ENCODE measurements at places on chromosomes 6 and 20.

- DNase-seq: no peak
Observed at GRCh38 chr6:170505306-170505705, 47.8 kb downstream of the PSMB1 start.

DNA sequence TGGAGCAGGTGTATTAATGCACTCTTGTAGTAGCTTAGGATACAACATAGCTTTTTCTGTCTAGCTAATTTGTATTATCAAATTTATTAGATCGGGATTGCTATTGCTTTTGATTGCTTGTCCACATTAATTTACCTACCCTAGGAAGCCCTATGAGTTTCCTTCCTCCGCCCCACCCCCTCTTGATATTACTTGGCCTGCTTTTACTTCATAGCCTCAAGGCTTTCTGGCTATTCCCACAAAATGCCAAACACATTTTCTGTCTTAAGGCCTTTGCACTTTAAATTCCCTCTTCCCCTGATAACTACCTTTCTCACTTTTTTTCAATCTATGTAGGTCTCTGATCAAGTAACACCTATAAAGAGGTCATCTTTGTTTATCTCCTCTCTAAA lies 99.1 kb upstream of the PRSS16 start:
- no peak for DNase-seq

- DNase-seq: no peak
Observed at GRCh38 chr6:154791556-154792317, 58.5 kb downstream of the SCAF8 start.

DNA sequence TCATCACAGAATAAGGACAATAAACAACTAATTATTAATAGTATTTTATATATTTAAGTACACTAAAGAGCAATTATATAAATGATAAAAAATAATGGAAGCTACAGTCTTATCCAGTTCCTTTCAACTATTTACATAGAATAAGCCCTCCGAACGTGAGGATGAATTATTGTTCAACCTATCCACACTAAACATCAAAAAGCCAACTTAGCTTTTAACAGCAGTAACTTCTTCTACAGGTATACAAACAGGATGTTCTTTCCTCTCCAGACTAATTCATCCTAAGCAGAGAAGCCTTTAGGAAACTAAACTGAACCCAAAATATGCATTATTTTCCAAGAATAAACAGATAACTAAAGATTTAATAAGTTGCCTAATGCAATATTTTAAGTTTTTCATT lies 2.3 kb downstream of the FKBP5 start:
- DNase-seq: no peak

DNA sequence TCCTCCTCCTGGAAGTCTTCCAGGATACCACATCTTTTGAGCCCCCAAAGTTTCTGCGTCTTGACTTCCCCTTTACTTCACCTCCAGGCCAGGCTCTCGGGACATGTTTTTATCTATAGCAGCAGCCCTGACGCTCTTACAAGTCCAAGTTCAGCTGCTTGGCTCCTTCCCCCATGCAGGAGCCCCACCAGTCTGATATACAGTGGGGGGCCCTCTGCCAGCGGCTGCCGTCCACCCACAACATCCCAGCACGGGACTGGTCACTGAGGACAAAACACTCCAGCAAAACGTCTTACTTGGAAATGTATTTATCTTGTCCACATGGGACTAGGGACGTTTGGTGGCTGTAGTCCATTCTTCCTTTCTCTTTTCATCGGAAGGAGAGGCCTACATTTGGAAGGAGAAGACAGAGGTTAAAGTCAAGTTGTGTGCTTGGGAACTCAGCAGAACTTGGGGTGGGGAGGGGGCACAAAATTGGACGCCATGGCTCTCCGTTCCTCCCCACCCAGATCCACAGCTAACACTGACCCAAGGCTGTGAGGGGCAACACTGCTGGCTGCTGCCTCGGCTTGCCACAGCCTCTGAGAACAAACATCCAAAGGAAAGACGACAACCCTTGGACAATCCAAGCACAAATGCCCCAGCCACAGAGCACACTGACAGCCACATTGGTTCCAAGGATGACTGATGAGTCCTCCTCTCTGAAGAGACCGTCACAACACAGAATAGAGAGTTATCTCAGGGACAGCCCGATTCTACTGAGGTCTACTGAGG lies 79.2 kb downstream of the PRND start:
- no peak for DNase-seq

DNA sequence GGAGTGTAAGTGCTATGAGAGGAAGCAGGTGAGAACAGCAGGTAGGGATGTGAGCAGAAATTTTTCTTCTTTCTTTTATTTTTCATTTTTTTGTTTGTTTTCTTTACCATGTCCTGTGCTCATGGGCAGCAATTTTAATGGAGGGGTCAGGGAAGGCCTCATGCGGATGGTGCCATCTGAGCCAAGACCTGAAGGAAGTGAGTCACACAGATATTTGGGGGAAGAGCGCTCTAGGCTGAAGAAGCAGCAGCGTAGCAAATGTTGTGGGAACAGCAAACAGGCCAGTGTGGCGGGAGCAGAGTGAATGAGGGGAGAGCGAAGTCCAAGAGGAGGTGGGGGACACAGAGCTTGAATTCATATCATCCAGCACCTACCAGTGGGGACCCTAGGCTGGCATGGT lies 12.7 kb downstream of the SPDEF start:
- no peak for DNase-seq

GRCh38 chr20:25730862-25731261 lies 34.2 kb upstream of the ZNF337 start:
- DNase-seq: no peak

- no peak for DNase-seq
Observed at GRCh38 chr20:51042064-51042463, 19.2 kb upstream of the KCNG1 start.

DNA sequence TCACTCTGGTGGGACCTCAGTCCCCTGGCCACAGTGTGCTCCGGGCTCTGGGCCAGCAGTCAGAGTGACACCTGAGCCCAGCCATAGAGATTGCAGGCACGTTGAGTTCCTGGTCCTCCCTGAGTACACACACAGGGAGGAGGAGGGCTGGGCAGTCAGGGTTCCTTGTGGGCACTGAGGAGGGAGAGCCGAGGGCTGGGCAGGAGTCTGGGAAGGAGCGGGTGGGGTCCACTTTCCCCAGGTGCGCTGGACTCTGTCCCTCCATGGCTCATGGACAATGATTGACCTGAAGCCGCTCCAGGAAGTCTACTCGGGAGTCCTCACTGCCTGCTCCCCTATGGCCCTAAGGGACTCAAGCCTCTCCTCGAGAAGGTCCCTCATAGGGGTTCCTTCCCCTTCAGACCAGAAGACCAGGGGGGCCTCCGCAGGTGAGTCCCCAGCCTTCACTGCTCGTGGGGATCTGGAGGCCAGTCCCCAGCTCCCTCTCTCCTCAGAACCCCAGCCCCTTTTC lies 1.1 kb downstream of the SLC44A4 start:
- DNase-seq: no peak

- DNase-seq: peak; percentile 69
Observed at GRCh38 chr6:99151634-99152346, 197.7 kb downstream of the FAXC start.

DNA sequence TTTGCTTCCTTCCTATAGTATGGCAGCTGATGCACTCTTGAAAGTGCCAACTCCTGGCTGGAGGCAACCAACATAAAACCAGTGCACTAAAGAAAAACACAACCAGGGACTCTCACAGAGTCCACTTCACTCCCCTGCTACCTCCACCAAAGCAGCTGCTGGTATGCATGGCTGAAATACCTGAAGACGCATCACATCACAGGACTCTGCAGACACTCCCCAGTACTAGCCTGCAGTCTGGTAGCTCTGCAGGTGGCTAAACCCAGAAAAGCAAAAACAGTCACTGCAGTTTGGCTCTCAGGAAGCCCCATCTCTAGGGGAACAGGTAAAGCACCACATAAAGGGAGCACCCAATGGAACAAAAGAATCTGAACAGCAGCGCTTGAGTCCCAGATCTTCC lies 473.0 kb upstream of the SPTLC3 start:
- no peak for DNase-seq

DNA sequence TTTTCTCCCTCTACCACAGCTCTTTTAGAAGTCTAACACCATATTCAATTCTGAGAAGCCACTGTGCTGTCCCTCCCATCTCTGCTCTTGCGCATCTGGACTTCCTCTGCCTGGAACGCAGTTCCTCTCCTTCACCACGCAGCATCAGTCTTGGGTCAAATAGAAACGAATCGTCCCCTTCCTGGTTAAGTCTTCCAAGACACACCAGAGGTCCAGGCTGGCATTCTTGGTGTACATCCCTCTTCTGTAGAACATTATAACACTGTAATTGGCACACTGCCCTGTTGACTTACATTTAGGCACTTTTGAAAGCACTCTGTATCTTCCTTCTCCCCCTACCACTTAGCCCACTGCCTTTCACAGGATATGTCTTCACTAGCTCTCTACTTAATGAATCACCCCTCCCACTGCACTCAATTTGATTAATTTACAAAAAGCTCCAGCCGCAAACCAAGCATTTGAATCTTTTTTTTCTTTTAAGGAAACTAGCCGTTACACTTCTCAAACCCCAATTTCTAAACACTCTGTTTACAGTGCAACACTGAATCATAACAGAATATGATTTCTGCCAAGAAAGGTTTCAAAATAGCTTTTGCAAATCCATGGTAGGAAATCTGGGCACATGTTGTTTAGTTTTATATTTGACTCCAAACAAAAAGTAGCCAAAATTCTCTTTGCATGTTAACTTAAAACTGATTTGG lies 140.8 kb upstream of the CARMIL1 start:
- peak; percentile 94 for DNase-seq

DNA sequence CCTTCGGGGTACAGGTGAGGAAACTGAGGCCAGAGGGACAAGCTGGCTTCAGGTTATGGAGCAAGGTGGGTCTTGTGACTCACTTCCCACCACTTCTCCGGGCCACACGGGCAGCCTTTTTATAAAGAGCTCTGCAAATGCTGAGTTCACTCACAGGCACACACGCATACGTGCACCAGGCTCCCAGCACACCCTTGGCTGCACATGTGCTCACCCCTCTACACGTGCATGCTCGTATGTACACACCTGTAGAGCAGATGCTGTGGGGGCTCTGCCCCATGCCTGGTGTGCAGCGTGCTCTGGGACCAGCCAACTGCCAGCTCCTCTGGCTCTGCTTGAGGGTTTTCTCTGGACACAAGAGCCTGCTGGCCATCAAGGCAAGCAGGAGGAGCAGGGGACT lies 29.1 kb downstream of the VSTM2L start:
- no peak for DNase-seq

DNA sequence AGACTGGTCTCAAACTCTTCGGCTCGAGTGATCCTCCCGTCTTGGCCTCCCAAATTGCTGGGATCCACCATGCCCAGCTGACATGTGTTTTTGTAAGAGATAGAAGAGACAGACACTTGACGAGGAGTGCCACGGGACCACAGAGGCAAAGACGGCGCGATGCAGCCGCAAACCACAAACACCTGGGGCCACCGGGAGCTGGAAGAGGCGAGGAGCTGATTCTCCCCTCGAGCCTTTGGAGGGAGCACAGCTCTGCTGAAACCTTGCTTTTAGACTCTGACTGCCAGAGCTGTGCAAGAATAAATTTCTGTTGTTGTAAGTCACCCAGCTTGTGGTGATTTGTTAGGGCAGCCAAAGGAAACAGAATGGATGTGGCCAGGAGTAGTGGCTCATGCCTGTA lies 46.9 kb downstream of the TFAP2C start:
- DNase-seq: no peak

- peak; percentile 82 for DNase-seq
Observed at GRCh38 chr6:46221222-46221793, 50.5 kb upstream of the ENPP5 start.

DNA sequence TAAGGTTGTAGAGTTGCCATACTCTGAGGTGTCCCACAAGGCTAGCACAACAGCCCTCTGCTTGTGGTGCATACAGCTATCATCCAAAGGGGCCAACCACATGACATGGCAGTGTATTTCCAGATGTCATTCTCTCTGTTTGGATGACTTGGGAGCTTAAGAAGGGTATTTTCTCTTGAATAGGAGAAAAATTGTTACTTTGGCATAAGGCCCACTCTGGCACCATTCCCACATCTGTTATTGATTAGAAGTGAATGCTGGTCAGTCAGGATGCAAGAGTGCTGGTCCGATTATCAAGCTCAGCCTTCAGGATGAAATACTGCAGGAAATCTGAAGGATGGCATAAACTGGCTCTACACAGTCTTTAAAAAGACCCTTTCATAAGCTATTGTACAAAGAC lies 83.6 kb upstream of the C20orf144 start:
- DNase-seq: no peak

GRCh38 chr6:69880601-69881000 lies 14.2 kb downstream of the COL19A1 start:
- DNase-seq: no peak

DNA sequence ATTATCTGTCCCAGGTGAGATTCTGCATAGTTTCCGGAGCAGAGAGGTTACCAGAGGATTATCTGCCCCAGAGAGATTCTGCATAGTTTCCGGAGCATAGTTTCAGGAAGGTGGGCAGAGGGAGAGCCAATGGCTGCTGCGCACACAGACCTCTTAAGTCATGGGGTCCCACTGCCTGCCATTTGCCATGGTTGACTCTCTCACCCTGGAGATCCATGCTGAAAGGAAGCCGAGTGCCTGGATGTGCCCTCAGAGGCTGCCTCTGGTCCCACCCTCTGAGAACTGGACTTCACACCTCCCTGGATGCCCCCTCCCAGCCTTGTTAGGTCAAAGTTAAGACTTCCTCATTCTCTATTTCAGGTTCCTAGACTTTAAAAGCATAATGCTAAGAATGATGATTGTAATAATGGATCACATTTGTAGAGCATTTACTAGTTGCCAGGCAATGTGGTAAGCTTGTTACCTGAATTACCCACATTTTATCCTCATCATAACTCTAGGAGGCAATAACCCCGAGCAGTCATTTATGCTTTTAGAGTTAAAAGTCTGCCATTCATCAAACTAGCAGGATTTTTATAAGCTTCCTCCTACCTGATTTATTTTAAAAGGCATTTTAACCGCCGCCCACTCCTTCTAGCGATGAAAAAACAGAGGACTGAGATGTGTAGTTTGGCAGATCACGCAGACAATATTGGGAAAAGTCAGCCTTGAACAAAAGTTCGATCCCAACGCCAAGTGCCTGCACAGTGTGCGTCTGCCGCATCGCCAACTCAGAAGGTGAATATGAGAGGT lies 11.9 kb downstream of the SERPINB9 start:
- no peak for DNase-seq

- DNase-seq: no peak
Observed at GRCh38 chr6:168440520-168441433, at the start of gene SMOC2. SMOC2 (plus strand) TSS chr6:168441184; CDS start chr6:168441371, 187 bp downstream.

Measured in OCI-M1 (cell line).